Stimulated activated CD4-positive, alpha-beta T cell treated with anti-CD3 and anti-CD28 coated beads, TNF-alpha, amount 100 ng/mL, for 48 hours (primary cell): ENCODE measurements at places on chromosomes 5 and 9.

- no peak for DNase-seq
Measured at GRCh38 chr9:104078596-104078995, 15.5 kb upstream of the SMC2 start.

DNA sequence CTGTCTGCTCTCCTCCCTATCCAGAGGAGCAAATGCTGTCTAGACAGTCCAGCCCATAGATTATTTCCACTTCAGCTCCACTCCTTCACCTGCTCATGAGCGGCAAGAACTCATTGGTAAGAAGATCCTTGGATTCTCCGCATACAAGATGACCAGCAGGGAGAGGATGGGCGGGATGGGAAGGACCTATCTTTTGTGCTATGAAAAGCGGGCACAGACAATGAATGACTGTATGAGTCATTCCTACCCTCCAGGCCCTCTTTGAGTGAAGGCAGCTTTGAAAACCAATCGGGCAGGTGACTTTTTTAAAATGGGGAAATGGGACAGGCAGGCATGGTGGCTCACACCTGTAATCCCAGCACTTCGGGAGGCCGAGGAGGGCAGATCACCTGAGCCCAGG, 49.4 kb downstream of the SMIM23 start:
- no peak for DNase-seq

DNA sequence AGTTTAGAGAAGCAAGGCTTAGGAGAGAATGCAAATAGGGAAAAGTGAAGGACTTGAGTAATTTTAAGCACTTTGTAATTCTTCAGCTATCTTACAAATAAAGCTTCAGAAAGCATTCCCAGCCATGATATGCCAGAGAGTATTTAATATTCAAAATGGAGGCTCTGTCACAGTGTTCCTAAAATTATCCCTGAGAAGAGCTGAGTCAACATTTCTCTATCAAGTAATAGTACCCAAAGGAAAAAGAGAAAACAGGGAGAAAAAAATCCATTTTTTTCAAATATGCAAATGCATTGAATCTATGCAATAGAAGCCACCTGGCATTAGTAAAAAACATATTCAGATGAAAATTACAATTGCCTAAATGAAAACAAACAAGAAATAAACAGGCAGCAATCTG, 392.6 kb upstream of the FAM174A start:
- DNase-seq, result no peak

DNA sequence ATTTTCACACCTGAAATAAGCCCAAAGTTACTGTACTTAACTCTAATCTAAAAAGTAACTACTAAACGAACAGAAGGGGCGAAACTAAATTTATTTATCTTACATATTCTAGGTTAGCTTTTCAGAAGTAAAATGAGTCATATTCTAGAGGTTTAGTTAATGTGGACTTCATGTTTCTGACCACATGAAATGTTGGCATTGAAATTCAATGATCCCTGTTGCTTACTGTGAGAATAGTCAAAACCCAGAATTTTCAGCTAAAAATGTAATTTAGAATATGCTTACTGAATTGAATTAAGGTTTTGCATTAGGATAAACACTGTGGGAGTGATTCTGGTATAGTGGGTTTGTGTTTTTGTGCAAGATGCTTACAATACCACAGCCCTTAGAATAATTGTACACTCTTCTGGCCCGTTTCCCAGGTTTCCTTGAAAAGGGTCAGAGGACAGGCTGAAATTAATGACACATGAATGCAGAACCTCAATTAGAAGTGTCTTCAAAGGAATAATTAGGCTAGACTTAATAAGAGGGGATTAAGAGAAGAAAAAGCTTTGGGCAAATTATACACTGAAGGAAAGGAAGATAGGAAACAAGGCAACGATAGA, 1.4 kb upstream of the SNX18 start:
- DNase-seq, result no peak

GRCh38 chr5:131984956-131985665, 26.3 kb downstream of the ACSL6 start:
- no peak for DNase-seq

DNA sequence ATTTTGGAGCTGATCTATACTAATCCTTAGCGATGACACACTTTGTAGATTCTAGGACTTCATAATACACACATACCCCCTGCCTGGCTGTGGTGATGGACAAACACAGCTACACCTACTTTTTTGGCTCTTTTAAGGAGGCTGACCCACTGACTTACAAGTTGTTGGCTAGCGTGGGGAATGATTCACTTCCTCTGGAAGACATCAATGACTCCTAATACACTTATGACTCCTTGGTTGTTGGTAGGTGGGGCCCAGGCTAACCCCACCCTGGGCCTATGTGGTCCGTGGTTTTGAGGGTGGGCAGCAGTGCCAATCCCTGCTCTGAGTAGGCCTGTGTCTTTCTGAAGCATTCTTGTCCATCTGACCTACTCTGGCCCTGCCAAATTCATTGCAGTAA, 144.4 kb downstream of the SLC12A2 start:
- DNase-seq, result no peak

GRCh38 chr9:102985162-102985895, 9.8 kb upstream of the CYLC2 start:
- no peak for DNase-seq

GRCh38 chr5:35543408-35543807, 74.3 kb upstream of the SPEF2 start:
- no peak for DNase-seq

GRCh38 chr9:23215688-23216087, 610.4 kb downstream of the ELAVL2 start:
- no peak for DNase-seq

DNA sequence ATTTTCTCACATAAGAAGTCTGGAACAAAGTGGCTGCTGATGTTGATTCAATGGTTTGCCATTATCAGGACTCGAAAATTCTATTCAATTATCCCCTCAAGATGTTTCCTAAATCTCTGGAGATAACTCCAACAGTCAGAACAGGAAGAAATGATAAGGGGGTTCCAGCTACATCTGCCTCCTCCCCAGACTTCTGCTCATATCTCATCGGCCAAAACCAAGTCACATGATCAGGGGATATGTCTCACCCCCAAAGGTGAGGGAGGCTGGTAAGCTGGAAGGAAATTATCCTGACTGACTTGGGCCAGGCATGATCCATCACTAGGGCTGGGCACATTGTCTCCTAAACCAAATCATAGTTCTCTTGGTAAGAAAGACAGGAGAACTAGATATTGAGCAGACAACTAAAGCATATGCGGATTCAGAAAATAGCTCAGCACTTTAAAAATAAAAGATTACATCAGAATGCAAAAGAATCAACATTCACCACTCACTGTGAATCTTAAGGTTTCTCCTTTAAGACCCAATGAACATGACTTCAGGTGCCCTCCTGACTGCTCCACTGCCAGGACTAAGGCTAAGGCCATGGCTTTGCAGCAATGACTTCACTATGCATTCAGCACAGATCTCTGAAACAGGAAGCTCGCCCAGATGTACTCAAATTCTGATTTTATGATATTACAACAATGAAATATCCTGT, 306.3 kb downstream of the ENC1 start:
- DNase-seq, result no peak

GRCh38 chr9:86034863-86035734, 64.3 kb downstream of the GOLM1 start:
- no peak for DNase-seq

- DNase-seq, result no peak
Measured at GRCh38 chr5:36417221-36417620, 115.5 kb upstream of the RANBP3L start.

DNA sequence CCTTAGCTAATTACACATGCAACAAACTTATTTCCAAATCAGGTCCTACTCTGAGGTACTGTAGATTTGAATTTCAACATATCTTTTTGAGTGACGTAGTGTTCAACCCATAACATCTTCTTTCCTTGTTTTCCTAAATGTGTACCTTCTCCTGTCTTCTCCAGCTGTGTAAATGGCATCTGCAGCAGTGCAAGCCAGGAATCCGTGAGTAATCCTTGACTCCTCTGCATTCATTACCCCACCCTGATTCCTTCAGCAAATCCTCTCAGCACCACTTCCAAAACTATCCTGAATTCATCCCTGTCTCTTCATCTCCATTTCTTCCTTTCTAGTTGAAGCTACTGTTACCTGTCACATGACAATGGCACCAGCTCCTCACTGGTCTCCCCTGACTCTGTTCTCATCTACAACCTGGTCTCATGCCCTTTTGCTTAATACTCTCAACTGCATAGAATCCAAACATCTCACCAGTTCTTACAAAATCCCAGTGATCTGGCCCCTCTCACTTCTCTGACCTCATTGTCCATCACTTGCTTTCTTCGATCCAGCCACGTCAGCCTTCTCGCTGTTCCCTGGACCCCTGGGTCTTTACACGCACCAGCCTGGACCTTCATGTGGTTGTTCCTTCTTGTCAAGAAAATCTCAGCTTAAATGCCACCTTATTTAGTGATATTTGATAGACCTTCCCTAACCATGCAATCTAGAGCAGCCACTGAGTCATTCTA, 14.6 kb upstream of the TRAF1 start:
- no peak for DNase-seq

DNA sequence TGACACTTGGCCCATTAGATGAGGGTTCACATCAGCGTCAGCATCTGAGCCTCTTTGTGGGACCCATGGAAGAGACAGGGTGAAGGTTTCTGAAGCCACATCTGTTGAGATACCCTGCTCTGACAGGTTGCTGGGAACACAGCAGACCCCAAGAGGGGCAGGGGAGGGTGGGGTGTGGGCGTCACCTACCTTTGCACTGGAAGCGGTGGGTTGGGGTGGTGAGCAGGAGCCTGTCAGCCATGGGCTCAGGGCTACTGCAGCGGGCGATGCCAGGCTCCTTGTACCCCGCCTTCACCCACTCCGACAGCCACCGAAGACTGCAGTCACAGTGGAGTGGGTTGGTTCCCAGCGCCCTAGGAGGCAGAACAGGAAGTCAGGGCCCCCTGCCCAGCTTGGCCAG, 131.5 kb upstream of the PANK3 start:
- no peak for DNase-seq

GRCh38 chr9:14769230-14769571, 46.7 kb upstream of the CER1 start:
- no peak for DNase-seq
